ENCODE measurements at places on chromosomes 2 and 18.

- no peak for DNase-seq
These were observed 165.2 kb downstream of the TWIST2 start for GRCh38 chr2:239012936-239013677.

DNA sequence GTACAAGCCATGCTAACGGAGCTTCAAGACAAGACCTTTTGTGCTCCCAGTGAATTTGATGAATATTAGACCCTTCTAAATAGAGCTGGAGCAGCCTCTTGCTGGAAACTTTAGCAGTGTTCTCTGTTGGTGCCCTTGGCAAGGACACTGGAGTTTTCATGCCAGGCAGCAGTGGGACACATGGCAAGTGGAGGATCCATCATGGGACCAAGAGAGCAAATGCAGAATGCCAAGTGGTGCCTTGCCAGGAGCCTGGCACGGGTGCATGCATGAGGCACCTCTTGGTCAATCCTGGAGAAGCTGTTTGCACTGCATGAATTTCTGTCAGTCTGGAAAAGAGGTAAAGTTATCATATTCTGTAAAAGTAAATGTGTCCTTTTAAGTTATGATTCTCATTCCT, 59.1 kb downstream of the NETO1 start:
- DNase-seq: no peak

- DNase-seq: no peak
These were observed 158.9 kb downstream of the SEPTIN10 start for GRCh38 chr2:109454765-109455394.

GRCh38 chr2:74985978-74986609, 27.7 kb downstream of the POLE4 start:
- no peak for DNase-seq

GRCh38 chr2:227163998-227164762, at the start of the genes COL4A3 and COL4A4:
Gene COL4A3 (plus strand): TSS chr2:227164624. CDS start chr2:227164727, 103 bp downstream.
Gene COL4A4 (minus strand): TSS chr2:227164205. CDS start chr2:227147483, 16,722 bp downstream.
- no peak for DNase-seq

DNA sequence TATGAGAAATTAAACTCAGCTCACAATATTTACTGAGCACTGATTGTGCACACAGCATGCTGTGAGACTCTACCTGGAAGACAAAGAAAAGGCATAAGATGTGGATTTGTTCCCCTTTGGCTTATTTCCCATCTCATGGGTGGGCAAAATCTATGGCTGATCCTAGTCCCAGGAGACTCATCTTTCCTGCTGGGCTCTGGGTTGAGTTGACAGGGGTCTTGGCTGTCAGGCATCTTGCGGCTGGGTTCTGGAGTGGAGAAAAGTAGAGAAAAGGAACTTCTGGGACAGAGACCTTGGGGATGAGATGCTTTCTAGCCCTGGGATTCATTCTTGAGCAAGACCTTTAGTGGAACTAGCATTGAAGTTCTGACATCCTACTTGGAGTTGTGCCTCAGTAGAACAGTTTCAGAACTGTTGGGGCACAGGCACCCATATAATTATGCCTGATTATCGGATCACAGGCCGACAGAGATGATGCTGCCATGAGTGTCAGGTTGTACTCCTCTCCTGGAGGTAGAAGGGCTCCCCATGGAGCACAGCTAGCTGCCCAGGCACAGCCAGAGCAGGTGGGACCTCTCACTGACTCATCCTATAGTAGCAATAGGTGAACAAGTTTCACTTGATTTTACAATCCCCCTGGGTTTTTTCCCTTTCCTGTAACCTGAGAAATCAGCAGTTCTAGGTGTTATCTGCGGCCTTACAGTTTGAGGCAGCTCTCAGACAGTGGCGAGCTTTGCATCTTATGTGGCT, 260.9 kb downstream of the CYRIA start:
- DNase-seq: no peak

DNA sequence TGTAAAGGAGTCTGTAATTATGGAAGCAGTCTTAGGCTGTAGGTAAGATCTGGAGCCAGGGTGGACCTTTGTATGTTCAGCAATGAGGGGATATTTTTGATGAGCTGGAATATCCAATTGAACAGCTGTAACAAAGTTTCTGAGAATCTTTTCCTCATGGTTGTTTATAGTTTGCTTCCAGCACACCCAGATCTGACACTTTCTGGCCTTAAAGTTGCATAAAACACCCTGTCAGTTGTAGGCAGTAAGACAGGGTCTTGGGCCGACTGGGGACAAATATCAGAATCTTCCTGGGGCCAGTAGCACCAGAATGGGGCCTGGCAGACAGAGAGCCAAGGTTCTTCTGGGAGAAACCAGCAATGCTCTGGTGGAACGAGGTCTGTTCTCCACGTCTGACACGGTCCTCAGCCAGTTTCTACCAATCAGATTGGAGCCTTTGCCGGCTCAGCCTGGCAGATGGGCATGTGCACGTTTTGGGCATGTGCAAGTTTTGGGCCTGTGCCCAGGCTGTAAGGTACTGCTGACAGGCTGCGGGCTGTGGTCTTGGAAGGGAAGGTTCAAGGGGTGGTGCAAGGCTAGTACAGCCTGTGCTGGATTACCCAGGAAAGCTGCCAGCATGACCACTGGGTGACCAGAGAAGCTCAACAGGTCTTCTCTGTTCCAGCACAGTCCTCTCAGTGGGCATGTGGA, 89.8 kb downstream of the PRKCE start:
- no peak for DNase-seq

- DNase-seq: no peak
These were observed 18.4 kb downstream of the PREPL start for GRCh38 chr2:44342854-44343253.

DNA sequence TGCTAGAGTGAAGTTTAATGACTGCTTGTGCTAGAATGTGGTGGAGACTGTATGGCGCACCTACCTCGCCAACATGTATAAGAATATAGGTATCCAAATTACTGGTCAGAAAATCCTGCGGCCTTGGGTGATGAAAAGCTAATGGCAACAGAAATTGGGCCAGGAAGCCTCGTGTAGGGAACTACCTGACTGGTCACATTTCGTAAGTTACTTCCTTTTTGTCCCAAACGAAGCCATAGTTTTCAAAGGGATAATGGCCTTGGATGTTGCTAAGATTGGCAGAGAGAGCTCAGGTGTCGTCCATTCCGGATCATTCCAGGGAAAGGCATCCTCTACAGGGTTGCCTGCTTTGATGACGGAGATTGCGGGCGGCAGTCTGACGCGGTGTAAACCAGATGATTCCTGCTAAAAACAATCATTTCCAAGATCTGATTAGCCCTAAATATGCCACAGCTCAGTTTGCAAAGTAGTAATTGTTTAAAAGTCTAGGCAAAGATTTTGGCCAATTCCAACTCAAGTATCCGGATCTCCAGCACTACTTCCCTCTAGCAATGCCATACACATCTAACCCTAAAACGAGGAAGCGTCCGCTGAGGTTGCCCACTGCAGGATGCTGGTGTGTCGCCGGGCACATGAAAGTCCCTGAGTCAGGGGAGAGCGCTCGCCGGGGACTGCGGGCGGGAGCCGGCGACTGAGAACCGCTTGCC, 708 bp upstream of the MALT1 start:
- DNase-seq: peak; percentile 27

DNA sequence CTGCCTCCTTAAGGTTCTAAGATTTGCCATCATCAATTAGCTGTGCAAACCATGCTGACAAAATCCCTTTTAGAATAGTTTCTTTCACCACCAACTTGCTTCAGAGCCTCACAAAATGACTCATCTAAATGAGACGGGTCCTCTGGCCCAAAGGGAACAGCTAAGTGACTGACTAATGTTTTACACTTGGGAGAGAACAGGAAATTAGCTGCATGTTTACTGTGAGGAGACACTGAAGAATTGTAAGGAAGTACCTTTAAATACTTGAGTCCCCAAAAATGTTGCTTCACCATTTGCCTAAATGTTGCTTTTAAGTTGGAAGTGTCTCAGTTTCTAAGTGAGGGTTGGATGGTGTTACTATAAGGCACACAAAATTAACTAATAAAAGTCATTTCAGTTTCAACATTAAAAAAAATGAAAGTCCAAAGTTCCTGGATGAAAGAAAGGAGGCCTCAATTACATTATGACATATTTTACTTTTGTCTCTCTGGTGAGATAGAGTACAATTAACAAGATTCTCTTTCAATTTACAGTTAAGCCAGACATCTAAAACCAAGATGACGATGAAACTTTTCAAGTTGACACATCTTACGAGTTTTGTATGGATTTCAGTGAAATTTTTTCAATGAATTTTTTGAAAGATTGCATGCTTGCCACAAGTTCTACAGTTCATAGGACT, 229.1 kb upstream of the FN1 start:
- no peak for DNase-seq

DNA sequence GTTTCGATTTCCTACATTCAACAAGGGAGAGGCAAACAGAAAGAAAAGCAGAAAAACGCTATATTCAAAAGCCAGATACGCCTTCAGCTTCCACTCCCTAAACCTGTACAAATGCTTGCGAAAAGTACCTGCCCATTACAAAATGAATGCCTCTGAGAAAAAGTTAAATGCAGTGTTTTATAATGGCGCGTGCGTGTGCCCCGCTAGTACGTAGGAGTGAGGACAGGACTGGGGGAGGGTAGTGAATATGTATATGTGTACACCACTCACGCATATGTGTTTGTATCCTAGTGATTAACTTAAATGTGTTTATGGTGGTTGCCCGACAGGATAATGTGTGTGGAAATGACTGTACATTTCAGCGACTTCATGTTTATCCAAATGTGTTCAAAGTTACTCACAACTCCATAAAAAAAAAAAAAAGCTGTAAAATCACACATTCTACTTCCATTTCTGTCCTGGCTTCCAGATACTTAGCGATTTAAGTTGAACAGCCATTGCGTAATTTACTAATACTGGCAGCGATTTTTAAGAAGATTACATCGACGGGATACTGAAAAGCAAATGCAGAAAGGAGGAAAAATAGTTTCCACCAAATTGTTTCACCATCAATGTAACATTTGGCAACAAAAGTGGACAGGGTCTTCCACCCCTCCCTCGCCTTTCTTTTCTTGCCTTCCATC, 1.3 kb downstream of the NEUROD1 start:
- no peak for DNase-seq

- DNase-seq: no peak
These were observed 14.0 kb downstream of the USP14 start for GRCh38 chr18:172361-172760.

- no peak for DNase-seq
These were observed 1207.3 kb downstream of the DPP10 start for GRCh38 chr2:115649731-115650130.
